ENCODE measurements at places on chromosomes 2 and 18.

DNA sequence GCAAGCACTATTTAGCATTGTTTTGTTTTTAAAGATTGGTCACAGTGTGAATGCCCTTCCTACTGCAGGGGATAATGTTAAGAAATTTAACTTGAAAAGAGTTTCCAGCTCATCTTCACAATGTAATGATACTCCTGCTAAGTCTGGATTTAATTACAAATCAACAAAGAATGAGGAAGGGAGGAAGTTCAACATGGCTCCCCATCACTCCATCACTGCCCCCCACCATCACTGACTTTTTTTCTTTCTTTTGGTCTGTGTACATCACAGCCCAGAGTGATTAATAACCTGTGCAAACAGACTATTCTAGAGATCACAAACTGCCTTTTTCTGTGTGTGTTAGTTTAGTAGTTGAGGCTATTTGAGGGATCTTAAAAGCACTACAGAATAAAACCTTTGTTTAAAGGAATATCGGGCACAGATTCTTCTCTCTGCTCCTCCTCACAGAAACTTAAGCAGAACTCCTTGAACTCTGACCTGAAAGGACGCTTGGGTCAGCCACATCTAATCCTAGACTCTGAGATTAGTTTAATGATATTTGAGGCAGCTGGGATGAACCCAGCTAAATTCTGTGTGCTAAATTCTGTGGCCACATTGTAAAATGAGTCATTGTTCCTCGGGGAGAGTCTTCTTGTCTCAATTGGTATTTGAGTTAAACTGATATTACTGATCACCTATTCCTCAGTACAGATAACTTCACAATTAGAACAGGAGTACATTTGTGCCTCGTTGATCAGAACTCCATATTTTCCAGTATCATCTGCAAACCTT, 47.8 kb downstream of the SATB2 start:
- no peak for DNase-seq

DNA sequence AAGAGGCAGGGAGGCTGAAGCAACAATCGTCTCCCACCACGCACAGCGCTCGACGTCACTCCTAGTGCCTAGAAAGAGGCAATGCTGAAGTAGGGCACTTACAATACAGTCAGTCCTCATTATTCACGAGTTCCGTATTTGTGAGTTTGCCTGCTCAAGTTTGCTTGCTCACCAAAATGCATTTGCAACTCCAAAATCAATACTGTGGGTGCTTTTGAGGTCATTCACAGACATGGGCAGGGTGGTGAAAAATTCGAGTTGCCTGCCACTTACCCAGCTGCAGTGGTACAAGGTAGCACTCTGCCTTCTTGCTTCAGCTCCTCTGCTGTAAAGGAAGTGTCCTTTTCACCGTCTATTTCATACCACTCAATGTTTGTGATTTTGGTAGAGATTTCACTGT, 113.7 kb upstream of the NCK2 start:
- DNase-seq: no peak

DNA sequence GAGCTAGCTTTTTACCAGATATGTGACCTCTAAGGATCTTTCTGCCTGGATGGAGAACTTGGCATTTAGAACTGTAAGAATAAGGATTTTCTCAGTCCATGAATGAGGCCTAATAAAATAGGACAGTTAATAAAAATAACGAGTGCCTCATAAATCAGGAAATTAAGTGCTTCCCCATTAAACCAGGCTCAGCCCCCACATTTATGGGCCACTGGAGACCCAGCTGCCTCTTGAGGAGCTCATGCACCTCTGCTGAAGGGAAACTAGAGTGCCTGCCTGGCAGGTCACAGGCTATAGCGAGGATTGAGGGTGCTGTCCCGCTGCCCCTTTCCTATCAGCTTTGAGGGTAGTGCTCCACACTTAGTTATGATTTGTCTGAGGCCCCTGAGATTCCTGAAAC, 158.0 kb downstream of the ALK start:
- DNase-seq: no peak

DNA sequence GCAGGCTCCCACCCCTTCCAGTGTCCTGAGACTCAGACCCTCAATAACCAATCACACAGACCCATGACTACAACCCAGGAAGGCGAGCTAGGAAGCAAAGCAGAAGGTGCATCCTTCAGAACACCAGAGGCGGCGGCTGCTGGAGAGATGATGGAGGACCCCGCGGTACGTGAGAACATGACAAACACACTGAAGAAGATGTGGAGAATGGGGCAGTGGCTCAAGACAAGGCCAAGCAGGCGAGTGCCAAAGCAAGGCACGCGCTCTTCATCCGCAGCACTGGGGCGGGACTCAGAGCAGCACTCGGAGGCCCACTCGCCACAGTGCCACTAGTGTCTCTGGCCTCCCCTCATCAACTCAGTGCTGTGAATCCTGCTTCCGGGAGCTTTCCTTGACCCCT, 13.7 kb downstream of the ERFE start:
- no peak for DNase-seq

DNA sequence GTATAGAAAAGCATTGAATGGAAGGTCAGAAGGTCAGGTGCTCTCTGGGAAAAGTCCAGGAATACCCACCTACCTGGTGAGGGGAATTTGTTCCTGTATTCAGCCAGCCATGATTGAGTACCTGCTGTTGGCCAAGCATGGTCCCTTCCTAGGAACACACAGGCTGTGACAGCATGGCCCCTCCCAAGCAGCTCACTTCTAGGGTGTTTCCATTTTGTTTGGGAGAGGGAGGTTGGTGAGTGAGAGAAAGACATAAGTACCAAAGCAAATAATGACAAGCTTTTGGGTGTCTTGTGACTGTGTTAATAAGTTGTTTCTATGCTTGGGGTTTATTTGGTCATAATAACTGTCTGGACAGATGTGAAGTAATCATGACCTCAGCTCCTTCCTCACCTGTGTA, 46.3 kb downstream of the CABLES1 start:
- DNase-seq: no peak

- no peak for DNase-seq
Observed at GRCh38 chr2:203185864-203186263, 53.0 kb upstream of the CYP20A1 start.

DNA sequence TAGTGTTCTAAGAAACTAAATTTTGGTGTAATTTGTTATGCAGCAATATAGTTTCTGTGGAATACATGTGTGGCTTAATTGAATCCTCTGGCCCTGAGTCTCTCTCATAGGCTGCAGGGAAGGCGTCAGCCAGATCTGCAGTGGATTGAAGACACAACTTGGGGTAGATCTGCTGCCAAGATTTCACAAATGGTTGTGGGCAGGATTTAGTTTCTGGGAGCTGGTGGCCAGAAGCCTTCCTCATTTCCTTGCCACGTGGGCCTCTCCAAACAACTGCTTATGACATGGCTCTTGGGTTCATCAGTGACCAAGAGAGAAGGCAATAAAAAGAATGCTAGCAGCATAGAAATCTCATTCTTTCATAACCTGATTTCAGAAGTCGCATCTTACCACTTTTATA, 28.2 kb downstream of the CCDC102B start:
- no peak for DNase-seq

DNA sequence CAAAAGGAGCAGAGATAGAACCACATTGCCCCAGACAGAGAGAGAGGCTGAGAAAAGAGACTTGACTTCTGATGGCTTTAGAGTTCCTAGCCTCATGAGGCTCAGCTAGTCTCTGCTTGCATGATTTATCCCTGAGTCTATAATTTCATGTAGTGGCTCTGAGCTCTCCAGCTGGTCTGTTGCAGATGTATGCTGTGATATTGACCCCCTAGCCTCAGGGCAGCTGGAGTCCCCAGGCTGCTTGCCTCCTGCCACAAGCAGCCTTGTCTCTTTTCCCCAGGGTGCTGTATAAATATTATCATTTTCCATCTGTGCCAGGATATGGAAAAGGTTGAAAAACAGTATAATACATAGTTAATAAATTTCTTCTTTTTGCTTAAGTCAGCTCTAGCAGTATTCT, 467.6 kb upstream of the CWC22 start:
- no peak for DNase-seq

DNA sequence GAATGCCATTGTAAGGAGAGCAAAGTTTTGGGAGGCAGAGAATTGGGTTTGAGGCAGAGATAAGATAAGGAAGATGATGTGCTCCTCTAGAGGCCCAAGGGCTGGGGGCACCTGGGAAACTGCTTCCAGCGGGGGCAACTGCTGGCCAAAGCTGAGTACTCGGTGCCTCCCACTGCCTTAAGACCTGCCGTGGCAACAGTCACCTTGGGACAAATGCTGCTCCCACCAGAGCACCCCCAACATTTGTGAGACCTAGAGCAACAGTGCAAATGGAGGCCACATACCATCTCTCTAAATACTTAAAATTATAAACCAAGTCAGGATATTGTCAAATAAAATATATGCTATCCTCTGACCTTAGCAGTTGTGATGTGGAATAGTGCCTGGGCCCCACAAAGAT, 127.1 kb downstream of the CAPN13 start:
- DNase-seq: no peak

DNA sequence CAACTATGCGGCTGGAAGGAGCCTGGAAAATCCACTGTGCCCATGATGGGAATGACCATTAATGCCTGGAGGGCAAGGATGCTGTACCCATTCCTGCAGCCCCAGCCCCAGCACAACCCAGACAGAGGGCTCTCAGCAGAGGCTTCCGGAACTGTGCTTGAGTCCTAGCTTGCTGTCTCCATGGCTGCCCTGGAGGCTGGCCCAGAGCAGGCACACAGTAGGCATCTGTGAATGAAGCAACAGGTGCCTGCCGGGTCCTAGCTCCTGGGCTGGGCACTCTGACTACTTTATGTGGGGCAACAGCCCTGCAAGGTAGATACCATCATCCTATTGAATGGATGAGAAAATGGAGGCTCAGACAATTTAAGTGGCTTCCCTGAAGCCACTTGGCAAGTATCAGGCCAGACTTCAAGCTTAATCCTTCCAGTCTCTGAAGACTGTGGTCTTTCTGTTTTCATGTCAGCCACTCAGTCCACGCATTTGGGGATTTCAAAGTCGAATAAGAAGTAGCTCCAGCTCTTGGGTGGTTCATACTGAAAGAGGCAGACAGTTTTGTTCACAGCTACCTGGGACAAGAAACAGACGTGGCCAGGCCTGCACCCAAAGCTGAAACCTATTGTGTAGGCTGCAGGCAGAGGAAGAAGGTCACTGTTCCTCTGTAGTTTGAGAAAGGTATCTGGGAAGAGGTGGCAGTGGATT, 237.5 kb downstream of the ZBTB7C start:
- no peak for DNase-seq

DNA sequence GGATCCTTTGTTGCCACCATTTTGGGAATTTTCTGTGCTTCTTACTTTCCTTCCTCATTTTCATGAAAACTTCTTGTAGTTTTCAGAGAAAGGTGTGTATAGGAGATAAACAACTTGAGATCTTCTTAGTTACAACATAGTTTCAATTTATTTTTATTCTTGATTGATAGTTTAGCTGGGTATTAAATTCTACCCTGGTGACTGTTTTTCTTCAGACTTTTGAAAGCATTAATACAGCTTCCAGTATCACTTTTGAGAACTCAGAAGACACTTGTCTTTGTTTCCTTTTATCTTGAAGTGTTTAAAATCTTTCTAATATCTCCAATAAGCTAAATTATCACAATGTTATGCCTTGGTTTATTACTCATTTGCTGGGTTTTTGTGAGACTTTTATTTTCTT, 167.5 kb upstream of the DPP10 start:
- DNase-seq: no peak

GRCh38 chr2:19552270-19552669, 193.8 kb upstream of the OSR1 start:
- no peak for DNase-seq

GRCh38 chr18:4084382-4084900, 370.7 kb downstream of the DLGAP1 start:
- no peak for DNase-seq

DNA sequence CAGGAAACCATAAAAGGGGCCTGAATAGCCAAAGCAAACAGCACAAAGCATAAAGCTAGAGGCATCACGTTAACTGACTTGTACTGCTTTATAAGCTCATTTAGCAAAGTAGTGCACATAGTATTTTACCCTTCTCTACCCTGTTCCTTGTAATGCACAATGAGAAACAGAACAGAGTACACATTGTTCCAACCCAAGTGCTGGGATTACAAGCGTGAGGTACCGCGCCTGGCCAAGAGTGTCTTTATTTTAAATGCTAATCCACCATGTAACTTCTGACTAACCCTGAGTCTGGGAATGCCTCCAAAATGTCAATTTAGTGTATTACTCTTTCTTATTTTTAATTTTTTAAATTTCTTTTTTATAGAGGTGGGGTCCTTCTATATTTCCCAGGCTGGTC, 46.4 kb upstream of the STON1 start:
- no peak for DNase-seq

- DNase-seq: no peak
Observed at GRCh38 chr2:67776276-67776675, 286.5 kb downstream of the C1D start.

DNA sequence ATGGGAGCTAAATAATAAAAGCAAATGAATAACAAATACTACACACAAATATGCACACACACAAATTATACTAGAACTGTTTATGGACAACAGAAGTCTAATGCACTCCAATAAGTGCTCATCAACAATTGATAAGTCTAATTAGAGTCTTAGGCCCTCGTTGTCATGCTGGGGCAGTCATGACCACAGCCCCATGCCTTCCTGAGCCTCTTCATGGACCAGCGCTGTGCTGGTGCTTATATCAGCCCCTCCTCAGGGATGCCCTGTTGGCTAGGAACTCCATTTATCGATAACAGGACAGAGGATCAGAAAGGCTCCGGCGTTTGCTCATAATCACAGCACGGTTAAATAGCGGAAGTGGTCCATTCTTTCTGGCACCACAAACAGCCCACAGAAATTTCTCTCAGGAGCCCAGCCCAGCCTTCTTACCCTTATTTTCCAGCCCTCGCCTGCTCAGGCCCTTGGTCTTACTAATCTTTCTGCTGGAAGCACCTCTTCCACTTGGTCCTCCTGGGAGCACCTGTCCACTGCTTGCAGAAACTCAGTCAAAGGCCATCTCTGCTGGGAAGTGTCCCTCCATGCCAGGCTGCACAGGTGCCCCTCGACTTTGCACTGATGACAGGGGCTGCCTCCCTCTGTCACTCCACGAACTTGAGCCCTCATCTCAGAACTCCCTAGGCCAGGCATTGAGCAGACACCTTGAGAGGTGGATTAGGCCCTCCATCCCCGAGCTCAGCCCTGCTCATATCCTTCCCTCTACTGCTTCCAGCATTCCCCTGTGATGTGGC, 500.2 kb upstream of the HS6ST1 start:
- no peak for DNase-seq

DNA sequence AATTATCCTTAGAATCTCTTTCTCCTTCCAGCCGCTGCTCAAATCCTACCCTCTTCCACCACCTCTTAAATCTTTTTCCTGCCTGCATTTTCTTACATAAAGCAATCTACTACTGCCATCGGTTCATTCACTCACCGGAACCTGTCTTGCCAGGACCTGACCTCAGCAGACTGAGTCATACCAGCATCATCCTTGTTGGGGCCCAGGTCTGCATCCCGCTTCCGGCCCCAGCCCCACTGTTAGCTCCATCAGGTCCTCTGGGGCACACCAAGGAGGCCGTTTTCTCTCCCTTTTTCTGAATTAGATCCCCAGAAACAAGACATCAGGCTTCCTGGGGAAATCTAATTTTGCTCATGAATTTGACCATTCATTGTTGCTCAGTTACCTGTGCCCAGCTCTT, 42.7 kb upstream of the TGFA start:
- no peak for DNase-seq

GRCh38 chr2:141021611-141022010, 1109.2 kb downstream of the LRP1B start:
- no peak for DNase-seq

Data from neuronal stem cell (in vitro differentiated cells).